Esophagus mucosa (tissue), 1 donor: ENCODE measurements at places on chromosomes 6 and 20. TPM values are rescaled to one million over a fixed set of nuclear protein-coding genes. Genes with fewer than 3 reads are reported as not detected.

Gene OLIG3
- total RNA-seq: not detected

Gene ISM1
- total RNA-seq: 1.7 TPM

Gene MARCKS
- total RNA-seq: 86.2 TPM

Gene ZNF311
- 1.1 TPM for total RNA-seq

Gene CLVS2
- total RNA-seq: not detected

Gene PRSS16
- total RNA-seq: 7.7 TPM

Gene GPSM3
- 2.2 TPM for total RNA-seq

GRCh38 chr6:116118608-116119007 is 7.3 kb downstream of the COL10A1 start:
- ATAC-seq: no peak

GRCh38 chr20:19996917-19997316 is 20.2 kb upstream of the NAA20 start:
- ATAC-seq: no peak

- ATAC-seq: no peak
Measured at GRCh38 chr20:43765916-43766315, 39.1 kb upstream of the GTSF1L start.

DNA sequence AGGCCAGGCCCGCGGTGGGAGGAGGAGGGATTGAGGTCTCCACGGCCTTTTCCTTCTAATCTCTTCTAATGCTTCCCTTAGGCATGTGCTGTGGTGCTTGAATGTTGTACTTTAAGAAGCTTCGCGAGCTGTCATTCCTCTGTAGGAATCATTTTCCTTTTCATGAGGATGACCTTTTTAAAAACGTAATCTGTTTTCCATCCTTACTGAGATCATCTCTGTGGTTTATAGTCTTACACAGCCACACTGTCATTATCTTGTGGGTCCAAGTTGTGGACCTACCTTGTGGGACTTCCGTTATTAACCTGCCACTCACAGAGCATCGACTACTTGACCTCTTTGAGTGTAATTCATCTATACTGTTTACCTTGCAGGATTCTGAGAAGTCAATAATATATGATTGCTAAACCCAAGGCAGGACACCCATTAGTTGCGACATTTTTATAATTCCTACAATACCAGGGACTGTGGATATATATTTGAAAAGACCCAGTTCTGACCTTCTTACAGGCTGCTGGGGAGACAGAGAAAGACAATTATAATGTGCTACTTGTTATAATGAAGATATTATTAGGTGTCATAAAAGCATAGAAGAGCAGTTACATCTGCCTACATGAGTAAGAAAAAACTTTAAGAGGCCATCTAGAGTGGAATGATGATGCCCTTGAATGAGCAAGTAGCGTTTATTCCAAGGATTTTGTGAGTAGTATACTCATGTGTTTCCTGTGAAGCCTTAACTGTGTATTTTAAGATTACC is 842 bp downstream of the SLC25A27 start:
- ATAC-seq: no peak

GRCh38 chr6:39493777-39494176 is 171.3 kb upstream of the KCNK16 start:
- no peak for ATAC-seq

GRCh38 chr6:130760006-130760405 is 67.2 kb upstream of the SMLR1 start:
- no peak for ATAC-seq

DNA sequence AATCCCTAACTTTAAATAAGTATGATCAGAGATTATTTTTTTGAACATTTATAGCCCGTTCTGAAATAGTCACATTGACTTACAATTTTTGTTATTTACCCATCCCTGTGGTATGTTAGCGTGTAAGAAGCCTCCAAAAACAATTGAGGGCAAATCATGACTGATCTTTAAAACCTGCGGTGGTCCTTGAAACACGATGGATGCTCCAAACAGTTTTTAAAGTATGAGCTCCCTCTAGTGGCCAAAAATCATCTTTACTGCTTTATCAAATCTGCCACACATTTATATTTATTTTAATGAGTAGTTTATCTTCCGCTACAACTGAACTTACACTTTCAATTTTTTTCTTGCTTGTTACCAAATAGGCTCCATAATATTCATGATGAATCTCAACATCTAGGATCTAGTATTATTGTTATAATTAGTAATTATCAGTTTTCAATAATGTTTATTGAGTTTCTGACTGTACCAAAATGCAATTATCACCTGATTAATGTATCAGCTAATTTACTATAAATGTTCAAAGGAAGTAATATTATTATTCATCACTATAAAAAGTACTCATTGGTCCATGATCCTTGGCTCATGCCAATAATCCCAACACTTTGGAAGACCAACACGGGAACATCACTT is 52.2 kb downstream of the MARCKS start:
- ATAC-seq: no peak
